ENCODE measurements at places on chromosomes 6 and 20.

GRCh38 chr20:58718729-58719128 is 26.1 kb downstream of the NPEPL1 start:
- DNase-seq, result no peak

GRCh38 chr6:2943564-2943955 is 27.8 kb downstream of the SERPINB6 start:
- DNase-seq, result no peak

- DNase-seq, result no peak
These were observed 582.8 kb upstream of the ADGRB3 start for GRCh38 chr6:68052234-68052633.

DNA sequence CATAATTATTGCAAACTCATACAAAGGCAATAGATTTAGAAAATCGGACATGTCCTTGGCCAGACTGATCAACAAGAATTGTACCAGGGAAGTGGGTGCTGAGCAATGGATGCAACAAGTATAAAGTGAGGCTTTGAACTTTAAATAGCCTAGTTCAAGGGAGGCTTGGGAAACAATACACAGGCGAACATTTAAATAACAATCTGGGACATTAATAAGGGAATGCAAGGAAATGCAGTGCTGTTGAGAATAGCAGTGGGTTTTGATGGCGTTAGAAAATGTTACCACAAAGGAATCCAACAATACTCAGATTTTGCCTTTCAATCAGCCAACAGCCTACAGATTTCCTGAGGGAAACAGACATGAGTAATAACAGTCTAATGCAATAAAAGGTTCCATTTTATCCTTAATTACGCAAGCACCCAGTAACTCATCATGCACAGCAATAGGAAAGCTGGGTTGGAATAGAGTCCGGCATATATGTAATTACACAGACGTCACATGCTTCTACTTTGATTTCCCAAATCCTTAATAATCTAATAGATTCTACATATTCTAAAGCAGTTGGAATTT is 134.6 kb downstream of the PHACTR1 start:
- no peak for DNase-seq

DNA sequence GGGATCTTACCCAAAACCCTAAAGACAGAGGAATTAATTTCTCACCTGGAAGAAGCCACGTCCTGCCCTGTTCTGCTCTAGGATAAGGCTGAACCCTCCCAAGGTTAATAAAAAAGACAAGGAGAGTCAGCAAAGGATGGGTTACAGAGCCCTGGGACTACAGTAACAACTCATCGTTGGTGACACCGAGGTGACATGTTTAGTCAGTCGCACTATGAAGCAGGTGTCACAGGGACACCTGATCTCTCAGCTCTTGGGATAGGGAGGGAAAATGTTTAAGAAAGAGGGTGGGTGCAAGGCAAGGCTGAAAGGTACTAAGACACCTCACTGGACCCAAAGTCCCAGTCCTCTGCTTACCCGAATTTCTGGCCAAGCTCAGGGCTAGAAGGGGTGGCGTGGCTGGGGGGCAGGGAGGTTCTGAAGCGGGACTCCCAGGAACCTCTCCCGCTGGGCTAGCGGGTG is 562 bp downstream of the MOCS1 start:
- DNase-seq, result no peak

- DNase-seq, result peak; percentile 30
These were observed 233.5 kb downstream of the TMEM242 start for GRCh38 chr6:157089851-157090250.

DNA sequence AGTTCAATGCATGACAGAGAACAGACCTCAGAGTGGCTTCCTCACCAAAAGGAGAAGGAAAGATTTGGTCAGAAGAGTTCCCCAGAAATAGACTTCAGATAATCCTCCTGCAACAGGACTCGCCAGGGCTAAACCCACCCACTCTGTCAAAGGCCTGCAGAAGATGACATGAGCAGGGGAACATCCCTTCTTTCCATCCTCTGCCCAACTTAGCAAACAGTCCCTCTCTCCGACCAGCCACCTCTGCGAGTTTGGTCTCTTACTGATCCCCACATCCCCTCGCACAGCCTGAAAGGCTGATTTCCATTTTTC is 7.5 kb downstream of the NFATC2 start:
- DNase-seq, result no peak

- DNase-seq, result no peak
These were observed 696.5 kb upstream of the FLRT3 start for GRCh38 chr20:15033891-15034290.

DNA sequence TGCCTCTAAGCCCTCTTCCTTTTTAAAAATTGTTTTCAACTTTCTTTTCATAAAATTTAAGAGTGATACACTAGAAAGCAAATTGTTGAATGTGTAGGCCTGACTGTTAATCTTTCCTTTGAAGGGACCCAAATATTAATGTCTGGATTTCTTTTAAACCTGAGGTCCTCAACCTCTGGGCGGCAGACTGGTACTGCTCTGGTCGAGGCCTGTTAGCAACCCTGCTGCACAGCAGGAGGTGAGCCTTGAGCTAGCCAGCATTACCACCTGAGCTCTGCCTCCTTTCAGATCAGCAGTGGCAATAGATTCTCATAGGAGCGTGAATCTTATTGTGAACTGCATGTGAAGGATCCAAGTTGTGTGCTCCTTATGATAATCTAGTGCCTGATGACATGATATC is 191.2 kb downstream of the MANEA start:
- peak; percentile 12 for DNase-seq

GRCh38 chr20:24628985-24629384 is 159.6 kb downstream of the SYNDIG1 start:
- DNase-seq, result no peak

DNA sequence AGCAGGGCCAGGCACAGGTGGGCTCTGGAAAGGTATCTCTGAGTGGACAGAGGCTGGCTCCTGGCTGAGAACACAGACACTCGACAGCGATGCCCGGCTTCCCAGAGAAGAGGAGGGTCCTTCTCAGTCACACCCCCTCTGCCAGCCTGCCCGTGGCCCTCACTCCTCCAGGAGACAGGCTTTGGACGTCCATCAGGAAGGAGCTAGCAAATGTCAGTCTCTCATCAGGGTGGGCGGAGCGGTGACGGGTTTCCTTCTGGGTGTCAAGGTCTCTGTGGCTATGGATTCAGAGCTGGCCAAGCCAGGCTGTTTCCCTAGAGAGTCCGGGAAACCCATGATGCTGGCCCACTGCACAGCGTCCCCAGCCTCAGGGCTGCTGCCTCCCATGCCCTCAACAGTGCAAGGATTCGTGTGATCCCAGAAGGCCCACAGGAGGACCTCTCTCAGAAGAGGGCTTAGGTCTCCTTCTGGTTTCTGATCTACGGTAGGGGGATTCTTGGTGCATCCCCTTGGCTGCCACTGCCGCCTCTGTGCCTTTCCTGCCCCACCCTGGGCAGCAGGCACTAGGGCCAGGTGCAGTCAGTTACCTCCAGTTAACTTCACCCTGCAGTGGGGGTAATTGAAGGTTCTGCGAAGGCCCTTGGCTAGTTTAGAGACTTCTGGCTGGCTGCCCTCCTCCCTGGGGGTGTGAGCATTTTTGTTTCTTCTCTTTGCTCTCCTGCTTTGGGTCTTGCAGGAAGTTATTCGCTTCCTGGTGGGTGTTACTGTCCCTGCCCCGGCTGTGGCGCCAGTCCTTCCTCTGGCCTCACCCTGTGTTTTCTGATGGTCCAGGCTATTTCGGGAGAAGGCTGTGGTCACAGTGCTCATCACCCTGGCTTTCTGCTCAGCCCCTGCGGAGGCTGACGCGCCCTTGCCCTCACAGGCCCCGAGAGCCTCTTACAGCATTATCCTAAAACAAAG is 80.2 kb downstream of the CDH4 start:
- no peak for DNase-seq

DNA sequence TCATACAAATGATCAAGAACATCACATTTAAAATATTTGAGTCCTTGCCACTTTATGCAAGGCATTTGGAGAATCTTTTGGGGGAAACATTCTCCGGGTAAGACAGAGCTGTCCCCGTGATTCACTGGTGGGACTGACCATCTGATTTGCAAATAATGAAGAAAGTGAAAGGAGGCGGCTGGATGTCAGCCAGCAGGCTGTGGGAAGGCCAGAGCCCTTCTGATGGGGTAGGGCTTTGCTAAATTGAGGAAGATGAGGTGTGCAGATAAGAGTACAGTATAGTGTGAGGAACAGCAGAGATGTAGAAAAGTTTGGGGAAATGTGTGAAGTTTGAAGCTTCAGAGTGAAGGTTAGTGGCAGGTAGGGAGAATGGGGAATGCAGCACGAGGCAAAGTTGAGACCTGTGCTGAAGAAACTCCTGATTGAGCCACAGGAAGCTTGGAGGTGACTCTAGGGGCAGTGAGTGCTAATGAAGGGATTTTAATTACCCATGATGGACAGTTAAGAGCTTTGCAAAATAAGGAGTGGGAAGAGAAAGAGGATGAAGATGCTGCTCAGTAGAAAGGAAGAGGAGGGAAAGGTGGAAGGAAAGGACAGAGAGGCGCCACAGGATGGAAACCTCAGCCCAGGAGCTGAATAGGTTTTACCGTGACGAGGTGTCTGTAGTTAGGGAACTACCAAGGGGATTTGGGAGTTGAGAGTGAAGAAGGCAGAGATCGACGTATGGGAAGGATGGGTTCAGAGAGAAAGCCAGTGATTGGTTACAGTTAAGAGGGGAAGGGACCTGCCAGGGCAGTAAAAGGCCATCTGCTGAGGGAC is 68.7 kb downstream of the SNX9 start:
- DNase-seq, result no peak

- no peak for DNase-seq
These were observed 358.2 kb downstream of the ARHGAP18 start for GRCh38 chr6:129351807-129352206.

GRCh38 chr6:35309611-35310264 is 12.1 kb downstream of the DEF6 start:
- no peak for DNase-seq

DNA sequence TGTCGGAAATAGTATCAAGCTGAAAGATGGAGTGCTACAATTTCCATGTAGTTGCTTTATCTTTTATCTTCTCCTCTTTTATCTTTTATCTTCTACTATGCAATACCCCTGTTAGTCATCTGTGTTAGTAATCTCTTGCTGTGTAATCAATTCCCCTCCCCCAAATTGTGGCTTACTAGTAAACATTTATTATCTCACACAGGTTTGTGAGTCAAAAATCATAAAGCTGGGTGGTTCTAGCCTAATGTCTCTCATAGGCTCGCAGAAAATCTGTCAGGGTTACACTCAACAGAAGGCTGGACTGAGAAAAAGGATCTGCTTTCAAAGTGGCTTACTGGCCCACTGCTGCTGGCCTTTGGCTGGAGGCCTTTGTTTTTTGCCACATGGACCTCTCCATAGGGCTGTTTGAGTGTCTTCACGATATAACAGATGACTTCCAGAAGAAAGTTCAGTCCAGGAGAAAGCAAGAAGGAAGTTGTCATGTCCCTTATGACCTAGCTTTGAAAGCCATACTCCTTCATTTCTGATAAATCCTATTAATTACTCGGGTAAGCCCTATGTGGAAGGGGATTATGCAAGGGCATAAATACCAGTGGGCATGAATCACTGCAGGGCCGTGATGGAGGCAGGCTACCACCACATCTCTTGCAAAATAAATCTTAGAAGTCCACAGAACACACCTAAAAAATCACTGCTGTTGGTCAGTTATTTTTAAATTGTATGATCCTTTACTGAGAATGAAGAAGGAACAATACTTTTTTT is 24.5 kb upstream of the PTCHD4 start:
- no peak for DNase-seq

GRCh38 chr6:144298916-144299315 is 13.8 kb downstream of the UTRN start:
- DNase-seq, result no peak

DNA sequence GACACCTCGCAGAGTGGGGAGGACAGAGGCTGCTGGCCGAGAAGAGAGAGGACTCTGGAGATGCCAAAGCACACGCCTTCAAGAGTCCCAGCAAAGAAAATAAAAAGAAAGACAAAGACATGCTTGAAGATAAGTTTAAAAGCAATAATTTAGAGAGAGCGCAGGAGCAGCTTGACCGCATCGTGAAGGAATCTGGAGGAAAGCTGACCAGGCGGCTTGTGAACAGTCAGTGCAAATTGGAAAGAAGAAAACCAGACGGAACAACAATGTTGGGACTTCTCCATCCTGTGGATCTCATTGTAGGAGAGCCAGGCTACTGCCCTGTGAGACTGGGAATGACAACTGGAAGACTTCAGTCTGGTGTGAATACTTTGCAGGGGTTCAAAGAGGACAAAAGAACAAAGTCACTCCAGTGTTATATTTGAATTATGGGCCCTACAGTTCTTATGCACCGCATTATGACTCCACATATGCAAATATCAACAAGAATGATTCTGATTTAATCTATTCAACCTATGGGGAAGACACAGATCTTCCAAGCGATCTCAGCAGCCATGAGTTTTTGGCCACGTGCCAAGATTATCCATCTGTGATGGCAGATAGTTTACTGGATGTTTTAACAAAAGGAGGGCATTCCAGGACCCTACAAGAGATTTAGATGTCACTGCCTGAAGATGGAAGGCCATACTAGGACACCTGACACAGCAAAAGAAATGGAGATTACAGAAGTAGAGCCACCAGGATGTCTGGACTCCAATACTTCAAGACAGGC is 52.2 kb downstream of the REV3L start:
- DNase-seq, result no peak

DNA sequence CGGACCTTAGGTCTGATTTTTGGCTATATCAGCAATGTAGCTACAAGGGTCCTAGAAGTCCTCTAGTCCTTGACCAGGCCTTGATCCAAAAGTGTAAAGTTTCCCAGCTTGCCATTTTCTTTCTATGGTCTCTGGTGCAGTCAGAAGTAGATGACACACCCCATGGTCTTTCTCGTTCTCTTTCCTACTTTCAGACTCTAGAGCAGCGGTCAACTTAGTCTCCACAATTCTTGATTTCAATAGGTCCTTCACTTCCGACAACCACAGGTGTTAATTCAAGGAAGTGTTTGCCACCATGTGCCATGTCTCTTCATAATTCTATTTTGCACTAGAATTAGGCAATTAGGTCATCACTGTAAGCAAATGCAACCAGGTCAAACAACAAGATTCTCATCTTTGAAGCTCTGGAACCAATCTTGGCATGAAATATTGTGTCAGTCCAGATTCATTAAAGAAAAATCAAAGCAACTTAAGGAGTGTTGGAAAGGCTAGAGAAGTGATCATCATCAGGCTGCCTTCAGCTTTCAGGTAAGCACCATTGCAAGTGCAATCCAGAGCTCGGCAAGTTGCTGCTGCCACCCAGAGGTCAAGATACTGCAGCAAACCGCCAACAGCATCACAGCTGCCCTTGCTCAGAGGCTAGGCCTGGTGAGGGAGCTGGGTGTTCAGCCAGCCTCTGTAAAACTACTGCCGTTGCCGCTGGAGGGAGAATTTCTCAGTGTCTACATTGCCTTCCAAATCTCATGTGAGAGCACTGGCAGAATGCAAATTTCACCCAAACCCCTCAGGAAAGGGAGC is 5.6 kb upstream of the SYNE1 start:
- DNase-seq, result peak; percentile 54

DNA sequence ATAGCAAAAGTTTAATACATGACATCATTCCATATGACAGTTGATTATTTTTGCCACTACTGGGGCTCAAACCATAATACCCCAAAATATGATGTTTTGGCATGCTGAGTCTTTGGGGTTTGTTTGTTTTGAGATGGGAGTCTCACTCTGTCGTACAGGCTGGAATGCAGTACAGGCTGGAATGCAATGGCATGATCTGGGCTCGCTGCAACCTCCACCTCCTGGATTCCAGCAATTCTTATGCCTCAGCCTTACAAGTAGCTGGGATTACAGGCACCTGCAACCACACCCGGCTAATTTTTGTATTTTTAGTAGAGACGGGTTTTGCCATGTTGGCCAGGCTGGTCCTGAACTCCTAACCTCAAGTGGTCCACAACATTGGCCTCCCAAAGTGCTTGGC is 1.3 kb upstream of the MRS2 start:
- DNase-seq, result peak; percentile 25

- no peak for DNase-seq
These were observed 64.6 kb downstream of the SNX5 start for GRCh38 chr20:17904027-17904426.

- no peak for DNase-seq
These were observed 10.8 kb downstream of the HLA-DRB5 start for GRCh38 chr6:32519118-32519909.

All from iPS DF 19.7 (cell line).